ENCODE measurements at places on chromosomes 1 and 21.

DNA sequence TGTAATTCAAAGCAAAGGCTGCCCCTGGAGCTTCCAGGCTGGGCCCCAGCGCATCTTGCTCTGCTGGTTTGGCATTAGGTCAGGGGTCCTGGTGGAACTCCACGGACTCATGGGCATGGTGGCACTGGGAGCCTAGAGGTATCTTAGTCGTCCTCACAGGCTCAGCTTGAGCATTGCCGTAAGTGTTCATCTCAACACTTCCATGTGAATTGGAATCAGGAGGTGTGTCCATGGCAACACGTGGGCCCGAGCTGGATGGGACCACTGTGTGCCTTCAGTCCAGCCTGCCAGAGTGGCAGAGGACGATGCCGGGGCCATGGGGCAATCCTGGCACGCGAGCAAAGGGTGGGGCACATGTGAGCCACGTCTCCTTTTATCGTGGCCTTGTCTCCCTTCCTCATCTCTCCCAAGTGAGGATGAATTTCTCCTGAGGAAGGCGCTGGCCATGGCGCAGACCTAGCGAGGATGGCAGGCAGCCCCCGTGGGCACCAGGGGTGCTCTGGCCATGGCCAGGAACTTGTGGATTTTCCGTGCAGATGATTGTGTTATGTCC, 47.0 kb downstream of the AGPAT3 start:
- DNase-seq, result no peak

- DNase-seq, result no peak
These were observed 134.2 kb downstream of the PTPRC start for GRCh38 chr1:198773030-198773429.

DNA sequence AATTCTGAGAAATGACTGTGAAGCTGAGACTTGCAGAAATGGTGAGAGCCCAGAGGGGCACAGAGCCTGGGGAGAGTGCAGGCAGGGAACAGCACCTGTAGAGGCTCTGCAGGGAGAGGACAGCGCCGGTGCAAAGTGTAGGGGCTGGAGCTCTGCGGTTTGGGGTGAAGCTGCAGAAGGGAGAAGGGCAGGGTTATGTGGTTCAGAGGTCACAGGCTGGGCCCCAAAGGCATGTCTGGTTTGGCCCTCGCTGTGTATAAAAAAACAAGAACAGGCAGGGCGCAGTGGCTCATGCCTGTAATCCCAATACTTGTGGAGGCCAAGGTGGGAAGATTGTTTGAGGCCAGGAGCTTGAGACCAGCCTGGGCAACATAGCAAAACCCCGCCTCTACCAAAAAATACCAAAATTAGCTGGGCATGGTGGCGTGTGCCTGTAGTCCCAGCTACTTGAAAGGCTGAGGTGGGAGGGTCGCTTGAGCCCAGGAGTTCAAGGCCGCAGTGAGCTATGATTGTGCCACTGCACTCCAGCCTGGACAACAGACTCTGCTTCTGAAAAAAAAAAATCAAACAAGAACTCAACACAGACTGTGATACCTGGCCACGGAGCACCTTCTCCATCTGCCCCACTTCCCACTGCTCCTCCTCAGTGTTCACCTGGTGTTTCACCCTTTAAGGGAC, 29.1 kb downstream of the SERINC2 start:
- no peak for DNase-seq

DNA sequence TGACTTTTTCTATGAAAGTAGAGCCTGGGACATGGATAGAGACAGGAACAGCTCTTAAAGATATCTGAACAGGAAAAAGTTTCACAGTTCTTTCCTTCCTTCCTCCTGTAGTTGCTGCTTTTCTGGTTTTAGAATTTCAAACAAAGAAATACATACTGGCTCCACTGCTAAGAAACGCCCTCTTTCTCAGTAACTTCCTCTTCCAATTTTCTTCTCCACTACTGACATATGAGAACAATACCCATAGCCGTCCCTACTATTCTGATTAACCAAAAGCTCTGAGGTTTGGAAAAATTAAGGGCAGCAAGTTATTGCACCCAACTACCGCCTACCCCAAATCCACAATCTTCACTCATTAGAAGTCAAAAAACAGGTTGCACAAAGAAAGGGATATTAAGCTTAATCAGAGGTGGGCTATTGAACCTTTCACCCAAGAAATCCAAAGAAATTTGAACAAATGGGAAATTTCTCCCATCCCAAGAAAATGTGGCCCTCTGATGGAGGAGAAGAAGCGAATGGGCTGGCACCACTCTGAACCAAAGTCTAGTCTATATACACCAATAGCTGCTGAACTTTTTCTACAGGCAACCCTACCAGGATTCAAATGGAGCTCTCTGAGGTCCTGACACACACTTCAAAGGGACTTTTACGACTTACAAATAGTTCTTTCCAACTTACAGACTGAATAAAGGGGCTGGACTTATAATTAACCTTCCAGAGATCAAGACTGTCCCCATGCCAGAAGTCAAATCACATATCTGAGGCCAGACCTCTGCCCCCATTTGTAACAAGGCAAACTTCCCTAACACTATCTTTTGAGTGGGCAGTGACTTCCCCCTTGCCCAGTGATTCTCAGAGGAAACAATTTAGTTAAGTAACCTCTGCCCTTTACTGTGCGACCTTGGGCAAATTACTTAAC, 1.7 kb downstream of the WASF2 start:
- DNase-seq, result no peak

- DNase-seq, result no peak
These were observed 260.7 kb upstream of the BRINP3 start for GRCh38 chr1:190738317-190738716.

GRCh38 chr1:59238333-59238934, 58.5 kb upstream of the FGGY start:
- peak; percentile 46 for DNase-seq

DNA sequence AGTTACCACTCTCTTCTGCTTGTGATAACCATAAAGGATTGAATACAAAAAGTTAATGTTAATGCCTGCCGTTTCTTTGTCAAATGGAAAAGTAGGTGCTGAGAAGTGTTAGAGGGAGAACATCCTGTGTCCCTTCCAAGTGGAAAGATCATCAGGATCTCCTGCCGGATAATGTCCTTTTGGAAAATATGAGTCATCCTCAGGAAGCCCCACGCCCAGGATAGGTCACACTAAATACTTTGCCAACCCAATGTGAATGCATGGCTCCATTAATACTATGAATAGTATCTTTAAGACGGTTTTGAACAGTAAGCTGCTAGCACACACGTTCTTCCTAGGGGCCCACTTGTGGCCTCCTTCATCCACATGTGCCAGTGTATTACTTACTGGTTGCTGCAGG, 279.5 kb downstream of the ZNF326 start:
- no peak for DNase-seq

DNA sequence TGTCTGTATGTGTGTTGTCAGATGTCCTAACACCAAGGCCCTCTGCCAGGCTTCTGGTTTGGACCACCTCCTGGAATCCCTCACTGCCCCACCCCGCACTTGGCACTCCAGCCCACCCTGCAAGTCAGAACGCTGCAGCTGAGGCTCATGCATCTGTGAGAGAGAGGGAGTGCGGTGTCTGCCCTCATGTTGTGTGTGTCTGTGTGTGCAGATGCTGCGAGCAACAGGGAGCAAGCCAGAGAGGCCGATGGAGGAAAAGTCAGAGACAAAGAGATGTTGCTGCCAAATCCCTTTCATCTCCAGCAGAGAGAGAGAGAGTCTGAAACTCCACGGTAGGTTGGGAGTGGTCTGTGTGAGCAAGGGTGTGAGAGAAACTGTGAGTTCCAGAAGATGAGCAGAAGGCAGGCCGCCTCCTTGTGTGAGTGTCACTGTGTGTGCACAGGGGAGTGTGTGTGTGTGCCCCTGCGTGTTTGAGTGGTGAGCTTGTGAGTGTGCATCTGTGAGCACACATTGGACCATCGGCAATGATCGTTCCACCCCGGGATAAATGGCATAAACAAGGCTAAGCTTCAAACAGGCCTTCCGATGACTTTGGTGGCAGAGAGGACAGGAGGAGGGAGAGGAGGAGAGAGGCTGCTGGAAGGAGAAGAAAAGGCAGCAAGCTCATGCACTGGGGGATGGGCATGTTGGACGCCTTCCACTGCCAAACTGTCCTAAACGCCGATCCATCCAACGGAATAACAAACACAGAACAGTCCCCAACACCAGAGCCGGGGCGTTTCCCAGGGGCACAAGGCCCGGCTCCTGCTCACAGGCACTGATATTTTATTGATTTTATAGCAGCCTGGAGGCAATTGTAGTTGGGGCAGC, 99.2 kb upstream of the GRIK3 start:
- no peak for DNase-seq

DNA sequence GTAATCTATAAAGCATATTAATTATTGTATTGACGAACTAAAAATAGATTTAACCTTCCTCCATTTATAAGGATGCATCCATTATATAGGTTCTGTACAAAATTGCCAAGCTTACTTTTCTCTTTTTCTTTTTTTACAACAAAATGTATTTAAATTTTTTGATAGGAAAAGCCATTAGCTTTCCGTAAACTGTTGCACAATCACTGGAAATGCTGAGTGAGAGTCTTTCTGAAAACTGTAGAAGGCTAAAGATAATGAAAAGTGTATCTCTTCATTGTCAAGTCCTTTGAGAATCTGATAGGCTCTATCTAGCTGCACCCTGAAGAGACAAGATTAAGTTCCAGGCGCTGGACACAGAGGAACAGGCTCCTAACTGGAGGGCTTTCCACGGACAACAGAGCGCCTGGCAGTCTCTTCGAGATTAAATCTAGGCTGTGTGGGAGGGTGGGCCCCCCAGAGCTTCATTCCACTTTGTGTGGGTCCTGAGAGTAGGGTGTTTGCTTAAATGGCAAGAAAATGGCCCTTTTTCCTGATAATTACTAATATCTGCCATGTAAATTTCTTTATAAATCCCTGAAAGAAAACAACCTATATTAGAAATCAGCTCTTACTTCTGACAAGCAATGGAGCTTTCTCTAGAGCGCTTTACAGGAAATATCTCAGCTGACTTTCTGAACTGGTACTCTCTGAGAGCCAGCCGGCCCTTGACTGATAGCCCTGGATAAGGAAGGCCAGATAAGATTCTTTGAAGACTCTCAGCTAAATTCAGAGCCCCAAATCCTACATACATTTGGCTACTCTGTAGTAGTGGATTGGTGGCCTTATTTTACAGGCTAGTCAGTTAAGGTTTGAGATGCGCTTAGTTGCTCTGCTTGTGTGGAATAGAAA, 108.3 kb downstream of the FMN2 start:
- DNase-seq, result no peak

- no peak for DNase-seq
These were observed 191.0 kb downstream of the TPR start for GRCh38 chr1:186183970-186184628.

Data from NCI-H1092 (cell line).